ENCODE measurements at places on chromosomes 2 and 18.

DNA sequence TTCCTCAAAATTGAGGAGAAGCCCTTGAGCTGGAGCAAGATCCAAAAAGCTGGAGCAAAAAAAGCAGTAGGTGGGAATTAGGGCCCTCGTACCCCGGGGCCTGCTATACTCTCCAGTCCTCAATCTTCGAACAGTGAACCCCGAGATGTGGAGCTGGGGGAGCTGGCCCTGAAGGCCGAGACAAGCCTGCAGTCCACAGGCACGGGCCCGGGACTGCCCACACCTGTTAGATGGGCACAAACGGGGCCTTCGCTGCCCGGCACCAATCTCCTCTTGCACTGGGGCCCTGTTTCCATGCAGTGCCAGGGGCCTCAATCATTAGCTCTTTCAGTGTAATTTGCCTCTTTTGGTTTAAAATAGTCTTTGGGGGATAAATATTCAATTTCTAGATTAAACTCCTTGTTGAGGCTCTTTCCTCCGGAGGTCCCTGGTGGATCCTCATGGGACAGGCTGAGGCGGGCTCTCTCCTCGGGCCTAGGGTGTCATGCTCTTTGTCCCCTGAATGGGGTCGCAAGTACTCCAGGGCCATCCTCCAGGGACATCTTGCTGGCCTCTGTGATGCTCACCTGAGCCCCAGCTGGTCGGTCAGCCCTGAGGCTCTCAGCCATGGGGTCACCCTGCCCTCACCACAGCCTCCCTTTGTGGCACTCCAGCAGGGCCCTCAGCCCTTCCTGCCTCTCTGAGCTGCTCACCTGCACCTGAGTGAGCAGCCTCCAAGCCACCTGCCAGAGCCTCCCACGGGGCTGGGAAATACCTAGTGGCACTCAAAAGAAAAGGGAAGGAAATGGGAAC lies 223.6 kb downstream of the ALPK2 start:
- DNase-seq, result no peak

DNA sequence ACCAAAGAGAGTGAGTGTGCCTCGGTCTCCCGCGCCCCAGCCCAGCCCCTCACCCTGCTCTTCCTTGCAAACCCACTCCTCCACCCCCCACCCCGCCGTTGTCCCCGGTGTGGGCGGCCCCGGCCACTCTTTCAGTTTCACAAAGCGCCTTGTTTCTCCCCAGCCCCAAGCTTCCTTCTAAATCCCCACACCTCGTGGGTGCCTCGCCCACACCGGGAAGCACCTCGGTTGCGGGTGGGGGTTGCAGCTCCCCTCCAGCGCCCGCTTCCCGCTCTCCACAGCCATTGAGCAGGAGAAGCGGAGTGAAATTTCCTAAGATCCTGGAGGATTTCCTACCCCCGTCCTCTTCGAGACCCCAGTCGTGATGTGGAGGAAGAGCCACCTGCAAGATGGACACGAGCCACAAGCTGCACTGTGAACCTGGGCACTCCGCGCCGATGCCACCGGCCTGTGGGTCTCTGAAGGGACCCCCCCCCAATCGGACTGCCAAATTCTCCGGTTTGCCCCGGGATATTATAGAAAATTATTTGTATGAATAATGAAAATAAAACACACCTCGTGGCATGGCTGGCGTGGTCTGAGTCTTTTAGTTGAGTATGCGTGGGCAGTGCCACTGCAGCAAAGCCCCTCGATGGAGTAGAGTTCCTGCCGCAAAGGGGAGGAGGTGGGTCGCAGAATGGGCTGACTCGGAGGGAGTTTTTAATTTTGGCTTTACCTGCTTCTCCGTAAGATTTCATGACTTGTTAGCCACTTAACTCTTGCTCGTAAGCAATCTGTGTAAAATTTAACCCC lies 848 bp downstream of the TMSB10 start:
- no peak for DNase-seq

DNA sequence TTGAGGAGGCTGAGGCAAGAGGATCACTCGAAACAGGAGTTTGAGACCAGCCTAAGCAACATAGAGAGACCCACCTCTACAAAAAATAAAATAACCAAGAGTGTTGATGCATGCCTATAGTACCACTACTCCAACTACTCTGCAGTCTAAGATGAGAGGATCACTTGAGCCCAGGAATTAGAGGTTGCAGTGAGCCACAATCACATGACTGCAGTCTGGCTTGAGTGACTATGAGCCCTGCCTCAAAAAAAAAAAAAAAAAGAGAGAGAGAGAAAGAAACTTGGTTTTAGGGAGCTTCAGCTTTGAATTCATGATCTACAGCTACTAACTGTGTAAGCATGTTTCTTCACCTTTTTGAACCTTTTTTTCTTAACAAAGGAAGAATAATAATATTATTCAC lies 119.9 kb downstream of the HNMT start:
- DNase-seq, result no peak

GRCh38 chr2:44965684-44966083 lies 24.2 kb downstream of the SIX3 start:
- DNase-seq, result no peak

DNA sequence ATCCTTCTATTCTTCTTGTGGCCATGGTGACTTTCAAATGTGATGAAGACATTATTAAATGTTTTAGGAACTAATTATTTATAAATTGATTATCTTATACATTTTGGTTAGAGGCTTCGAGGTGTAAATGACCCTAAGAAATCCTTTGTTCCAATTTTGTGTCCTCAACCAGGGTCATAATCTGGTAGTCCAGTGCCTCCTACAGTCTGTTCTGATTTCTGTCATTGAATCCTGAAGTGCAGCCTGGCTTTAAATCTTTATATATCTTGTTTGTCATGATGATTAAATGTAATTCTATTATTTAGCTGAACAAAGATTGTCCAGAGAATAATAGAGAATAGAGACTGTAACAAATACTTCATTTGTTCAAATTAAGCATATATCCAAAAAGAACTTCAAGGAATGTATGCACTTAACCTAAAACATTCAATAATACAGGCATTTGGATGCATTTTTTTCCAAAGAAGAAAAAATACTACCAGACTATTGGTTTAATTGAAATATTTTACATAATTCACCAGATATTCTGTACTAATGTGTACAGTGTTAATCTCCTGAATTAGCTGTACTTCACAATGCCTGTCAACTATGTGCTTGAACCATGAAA lies 89.8 kb downstream of the PRPF40A start:
- no peak for DNase-seq

GRCh38 chr2:191180713-191181112 lies 29.9 kb upstream of the STAT4 start:
- no peak for DNase-seq

DNA sequence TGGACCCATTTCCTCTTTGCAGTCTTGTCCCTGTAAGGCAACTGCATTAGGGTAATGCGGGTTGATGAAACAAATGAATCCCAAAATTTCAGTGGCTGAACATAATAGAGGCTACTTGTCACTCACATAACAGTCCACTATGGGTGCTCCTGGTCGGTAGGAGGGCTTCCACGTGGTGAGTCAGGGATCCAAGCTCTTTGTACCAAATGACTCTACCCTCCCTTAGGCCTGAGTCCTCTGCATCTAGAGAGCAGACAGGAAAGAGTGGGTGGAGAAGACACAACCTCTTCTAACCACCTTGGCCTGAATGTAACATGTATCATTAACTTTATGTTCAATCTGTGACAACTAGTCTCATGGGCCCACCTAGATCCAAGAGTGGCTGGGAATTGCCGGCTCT lies 86.2 kb upstream of the HAAO start:
- no peak for DNase-seq

DNA sequence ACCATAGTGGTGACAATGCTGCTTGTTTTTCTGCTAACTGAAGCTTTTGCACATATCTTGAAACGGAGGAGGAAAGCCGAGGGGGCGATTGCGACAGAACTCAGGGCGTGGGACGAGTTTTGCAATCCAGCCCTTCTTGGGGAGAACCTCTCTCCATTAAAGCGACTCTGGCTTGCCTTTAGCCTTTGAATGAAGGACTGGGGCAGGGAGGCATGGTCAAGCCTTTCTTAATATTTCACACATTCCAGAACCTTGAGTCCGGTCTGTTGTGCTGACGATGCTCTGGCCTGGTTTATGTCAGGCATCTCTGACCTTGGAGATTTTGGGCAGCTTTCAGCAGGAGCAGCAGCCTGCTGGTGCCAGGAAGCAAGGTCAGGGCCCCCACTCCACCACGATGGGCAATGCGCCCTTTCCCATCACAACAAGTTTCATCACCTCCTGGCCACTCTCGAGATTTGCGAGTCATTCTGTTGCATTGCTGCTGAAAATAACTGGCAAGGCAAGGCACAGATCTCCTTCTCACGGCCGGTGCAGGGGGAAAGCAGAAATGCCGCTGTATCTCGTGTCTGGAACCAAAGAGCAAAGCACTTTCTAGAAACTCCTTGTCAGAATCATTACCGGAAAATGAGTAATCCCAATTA lies 10.8 kb downstream of the EMILIN2 start:
- no peak for DNase-seq

GRCh38 chr2:86800856-86801567 lies 10.3 kb upstream of the CD8A start:
- DNase-seq, result no peak

DNA sequence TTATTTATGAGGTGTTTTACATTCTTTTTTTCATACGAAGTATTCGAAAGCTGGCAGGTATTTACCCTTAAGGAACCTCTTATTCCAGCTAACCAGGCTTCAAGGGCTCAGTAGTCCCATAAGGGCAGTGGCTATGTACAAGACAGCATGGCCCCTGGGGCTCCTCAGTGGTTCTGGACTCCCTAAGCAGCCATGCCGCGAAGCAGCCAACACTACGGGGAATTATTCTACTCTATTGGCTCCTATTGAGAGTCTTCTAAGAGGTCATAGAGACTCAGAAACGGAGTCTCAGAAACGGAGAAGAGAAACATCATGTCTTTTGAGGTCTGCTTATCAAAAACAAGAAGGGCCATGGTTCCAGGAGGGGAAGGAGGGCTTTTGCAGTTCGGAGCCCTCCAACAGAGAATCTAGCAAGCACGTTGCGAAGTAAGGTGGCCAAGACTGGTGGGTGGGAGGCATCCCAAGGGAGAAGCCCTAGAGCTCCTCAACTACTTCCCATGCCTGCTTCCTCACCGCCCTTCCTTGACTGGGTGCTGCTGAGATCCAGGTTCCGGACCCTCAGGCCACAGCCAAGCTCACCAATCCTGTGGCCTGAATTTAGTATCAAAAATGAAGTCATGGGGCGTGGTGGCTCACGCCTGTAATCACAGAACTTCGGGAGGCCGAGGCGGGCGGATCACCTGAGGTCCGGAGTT lies 109.7 kb downstream of the INO80D start:
- DNase-seq, result no peak

DNA sequence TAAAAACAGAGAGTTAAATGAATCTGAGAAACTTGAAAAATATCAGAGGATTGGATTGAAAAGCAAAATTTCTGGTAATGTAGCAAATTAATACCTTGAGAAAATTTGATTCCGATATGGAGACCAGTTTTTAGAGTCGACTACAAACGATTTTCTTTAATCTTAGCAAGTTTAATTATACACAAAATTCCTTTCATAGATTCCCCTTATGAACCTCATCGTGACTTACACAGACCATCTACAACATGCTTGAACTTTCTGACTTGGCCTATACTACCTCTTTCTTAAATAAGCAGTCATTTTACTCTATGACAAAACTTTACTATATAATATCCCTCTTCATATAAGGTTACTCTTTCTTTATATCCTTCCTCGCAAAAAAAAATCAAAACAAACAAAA lies 769.6 kb upstream of the CRIM1 start:
- DNase-seq, result no peak

GRCh38 chr2:176699098-176699497 lies 429.9 kb downstream of the MTX2 start:
- no peak for DNase-seq
